ENCODE measurements at places on chromosomes 7 and 10.

DNA sequence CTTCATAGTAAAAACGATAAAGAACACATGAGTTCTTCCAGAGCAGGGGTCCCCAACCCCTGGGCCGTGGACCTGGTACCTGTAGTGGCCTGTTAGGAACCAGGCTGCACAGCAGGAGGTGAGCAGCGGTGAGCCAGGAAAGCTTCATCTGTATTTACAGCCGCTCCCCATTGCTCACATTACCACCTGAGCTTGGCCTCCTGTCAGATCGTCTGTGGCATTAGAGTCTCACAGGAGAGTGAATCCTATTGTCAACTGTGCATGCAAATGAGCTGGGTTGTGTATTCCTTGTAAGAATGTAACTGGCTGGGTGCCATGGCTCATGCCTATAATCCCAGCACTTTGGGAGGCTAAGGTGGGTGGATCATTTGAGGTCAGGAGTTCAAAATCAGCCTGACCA is 229.5 kb downstream of the CNTNAP2 start:
- no peak for DNase-seq

DNA sequence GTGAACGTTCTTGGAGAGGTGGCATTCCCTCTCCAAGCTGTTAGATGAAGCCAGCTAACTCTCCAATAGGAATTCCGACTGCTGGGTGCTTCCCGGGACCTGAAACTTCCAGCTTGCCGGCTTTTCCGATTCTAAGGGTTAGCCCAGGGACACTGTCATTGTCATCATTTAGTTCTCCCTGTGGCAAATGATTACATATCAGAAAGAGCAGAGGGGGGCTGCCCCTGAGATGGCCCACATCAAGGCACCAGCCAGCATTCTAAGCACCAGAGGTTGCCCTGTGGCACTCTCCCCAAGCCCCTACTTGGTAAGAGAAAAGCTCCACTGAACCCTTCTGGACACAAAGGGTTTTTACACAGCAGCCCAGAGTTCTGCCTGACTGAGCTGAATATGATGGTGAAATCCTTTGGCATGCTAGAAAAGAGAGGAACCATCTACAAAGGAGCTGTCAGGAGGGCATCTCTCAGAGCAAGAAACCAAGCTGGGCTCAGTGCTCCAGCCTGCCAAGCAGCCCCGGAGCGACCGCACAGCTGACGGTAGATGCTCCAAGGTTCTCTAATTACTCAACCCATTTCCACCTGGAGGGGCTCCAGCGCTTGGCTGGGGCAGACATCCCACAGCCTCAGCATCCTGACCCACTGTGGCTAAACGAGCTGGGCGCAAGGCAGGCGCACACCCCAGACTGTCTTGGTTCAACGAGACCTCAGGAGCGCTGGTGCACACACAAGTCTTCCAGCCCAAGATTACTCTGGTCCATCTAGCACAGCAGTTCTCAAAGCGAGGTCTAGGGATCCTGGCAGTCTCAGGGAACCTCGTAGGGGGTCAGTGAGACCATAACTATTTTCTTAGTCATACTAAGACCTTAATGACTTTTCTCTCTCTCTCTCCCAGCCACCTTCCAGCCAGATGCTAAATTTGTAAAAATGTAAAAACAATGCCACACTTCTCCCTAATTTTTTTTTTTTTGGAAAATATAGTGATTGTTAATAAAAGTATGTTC is 160.5 kb downstream of the GFRA1 start:
- no peak for DNase-seq

DNA sequence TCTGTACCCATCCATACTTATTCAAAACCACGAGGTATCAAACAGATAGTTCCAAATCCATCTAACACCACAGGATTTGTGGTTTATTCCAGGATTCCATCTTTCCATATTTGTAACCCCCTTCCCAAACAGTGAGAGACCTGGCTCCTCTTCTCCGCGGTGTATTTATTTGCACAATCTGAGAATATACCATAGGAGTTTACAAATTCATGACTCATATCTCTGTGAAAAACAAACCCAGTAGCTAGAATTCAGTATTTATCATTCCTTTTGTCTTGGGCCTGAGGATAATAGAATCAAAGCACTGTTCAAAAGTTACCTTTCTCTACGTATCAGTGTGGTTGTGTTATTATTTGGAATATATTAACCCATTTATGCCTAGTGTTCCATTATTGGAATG is 31.9 kb downstream of the PDSS1 start:
- no peak for DNase-seq

- DNase-seq = no peak
These were observed 78.1 kb upstream of the CCDC6 start for GRCh38 chr10:59984415-59984814.

All from activated CD8-positive, alpha-beta memory T cell treated with anti-CD3 and anti-CD28 coated beads for 1 hour (primary cell).